Activated T-cell treated with anti-CD3 and anti-CD28 coated beads, Interleukin-2, amount 50 U/mL, for 48 hours (primary cell): ENCODE measurements at places on chromosomes 2 and 18.

DNA sequence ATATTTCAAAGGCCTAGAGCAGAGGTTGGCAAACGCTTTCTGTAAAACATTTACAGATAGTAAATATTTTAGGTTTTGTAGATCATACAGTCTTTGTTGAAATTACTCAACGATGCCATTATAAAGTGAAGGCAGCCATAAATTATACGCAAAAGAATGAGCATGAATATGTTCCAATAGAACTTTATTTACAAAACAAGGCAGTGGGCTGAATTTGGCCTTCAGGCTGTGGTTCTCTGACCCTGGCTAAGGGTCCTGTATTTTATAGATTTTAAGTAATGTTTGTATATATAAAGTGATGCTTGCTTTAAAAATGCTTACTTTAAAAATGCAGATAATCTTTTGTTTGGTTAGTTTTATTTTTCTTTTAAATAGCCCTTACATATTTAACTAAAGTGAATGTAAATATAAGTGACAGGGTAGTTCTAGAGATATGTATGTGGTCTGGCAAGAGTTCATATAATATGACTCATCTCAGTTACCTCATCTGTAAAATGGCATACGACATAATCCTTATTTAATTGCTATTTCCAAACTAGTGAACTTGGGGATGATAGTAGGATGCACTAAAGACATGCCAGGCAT, 51.7 kb upstream of the ATP5MC3 start:
- DNase-seq: no peak

DNA sequence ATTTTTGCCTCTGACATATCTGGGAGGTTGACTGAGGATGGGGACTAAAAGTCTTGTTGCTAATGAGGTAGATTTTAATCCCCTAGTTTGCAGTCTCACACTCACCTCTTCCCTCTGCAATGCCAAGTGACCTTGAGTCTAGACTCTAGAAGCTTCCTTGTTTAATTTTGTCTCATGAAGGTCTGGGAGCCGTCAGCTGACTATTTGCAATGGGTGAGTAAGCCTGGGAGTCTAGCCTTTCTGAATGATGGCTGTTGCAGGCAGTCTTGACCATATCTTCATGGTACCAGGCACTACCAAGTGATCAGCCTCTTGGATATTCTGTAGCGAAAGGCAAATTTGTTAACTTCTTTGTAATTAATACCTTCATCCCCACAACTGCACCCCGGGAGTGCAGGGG, 61.2 kb downstream of the ARHGAP15 start:
- no peak for DNase-seq

- DNase-seq: no peak
These were observed 13.1 kb downstream of the MOCOS start for GRCh38 chr18:36200354-36200771.

GRCh38 chr2:191895195-191895594, 48.3 kb upstream of the CAVIN2 start:
- DNase-seq: no peak
